ENCODE measurements at places on chromosomes 1 and 21.

DNA sequence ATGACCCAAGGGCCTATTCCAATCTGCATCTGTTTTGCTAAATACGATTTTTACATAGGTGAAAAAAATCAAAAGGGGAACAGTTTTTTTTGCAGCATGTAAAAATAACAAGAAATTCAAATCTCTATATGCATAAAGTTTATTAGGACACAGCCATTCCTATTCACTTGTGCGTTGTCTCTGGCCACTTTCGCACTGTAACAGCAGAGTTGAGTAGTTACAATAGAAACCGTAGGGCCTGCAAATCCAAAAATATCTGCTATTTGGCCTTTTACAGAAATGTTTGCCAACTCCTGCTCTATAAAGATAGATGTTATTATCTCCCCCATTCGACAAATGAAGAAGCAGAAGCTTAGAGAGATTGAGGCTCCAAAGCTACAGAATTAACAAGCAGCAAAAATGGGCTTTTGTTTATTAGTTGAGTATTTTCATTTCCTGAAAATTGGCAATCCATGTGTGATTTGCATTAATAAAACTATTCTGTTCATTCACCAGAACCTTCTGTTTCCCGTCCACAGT lies 5.5 kb downstream of the DYNLT5 start:
- no peak for DNase-seq

DNA sequence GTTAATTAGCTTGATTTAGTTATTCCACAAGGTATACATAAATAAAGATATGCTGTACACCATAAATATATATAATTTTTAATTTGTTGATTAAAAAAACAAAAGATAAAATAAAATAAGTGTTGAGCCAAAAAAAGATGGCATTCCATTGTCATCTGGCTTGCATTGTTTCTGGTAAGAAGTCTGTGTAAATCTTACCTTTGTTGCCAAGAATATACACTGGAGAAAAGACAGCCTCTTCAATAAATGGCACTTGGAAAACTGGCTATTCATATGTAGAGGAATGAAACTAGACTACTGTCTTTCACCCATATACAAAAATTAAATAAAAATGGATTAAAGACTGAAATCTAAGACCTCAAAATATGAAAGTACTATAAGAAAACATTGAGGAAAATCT lies 196.5 kb downstream of the IER5 start:
- DNase-seq, result no peak

DNA sequence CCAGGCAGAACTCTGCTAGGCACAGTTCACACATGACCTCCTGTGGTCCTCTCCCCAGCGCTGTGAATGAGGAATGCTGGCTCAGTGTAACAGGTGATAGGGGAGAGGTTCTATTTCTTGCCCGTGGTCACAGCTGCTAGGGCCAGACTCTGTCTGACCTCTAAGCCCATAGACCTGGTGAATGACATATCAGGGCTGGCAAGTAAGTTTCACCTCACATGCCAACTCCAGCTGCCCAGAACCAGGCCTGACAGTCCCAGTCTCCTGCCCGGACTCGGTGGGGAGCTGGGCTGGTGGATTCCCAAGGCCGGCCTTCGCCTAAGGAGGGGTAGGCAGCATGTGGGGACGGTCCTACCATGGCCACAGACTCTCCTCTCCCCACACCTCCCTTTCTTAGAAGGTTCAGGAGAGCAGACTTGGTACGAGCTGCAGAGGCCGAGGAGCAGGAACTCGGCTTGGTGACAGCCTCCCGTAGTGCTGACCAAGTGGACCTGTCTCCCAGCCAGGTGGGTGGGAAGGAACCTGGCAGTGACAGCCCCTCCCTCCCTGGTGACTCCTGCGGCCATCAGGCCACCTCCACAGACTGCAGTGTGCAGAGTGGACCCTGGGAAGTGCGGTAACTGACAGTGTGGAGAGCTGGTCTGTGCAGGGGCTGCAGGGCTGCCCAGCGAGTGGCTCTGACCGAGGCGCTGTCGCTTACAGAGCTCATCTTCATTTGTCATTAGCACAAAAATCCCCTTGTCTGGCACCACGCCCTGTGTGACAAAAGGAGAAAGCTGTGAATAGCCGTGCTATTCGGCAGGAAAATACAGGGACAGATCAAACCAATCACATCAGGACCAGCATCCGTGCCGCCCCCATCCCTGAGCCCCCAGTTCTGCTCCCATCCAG lies 74.6 kb downstream of the SCCPDH start:
- DNase-seq, result no peak

DNA sequence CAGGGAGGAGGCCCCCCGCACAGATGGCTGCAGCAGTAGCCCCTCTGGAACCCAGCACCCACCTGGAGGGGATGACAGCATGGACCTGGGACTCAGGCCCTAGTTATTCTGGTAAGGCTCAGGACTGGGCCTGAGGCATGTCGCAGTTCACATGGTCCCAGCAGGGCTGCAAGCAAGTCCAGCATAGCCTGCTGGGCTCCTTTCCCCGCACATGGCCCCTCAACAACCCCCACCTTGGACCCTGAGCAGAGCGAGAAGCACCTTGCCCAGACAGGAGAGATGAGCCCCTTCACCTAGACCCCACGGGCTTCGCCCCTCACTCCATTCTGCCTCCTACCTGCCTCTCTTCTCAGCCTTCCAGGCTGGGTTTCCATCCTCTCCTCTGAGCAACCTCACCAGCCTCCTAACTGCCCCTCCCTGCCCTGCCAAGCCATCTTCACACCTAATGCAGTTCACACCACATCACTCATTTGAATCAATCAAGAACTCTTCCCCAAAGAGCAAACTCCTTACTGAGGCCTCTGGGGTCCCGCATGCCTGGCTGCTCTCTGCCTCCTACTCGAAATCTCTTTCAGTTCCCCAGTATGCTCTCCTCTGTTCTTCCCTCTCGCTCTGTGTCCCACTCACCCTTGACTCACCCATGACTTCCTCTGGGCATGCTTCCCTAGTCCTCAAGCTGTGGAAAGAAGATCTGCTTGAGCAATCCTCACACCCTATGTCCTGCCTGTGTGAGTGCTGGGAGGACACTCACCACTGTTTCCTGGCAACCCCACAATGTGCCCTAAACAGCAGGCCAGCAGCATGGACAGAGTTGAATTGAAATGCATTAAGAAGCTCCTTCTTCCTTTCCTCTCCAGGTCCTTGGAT lies 9.4 kb upstream of the THEMIS2 start:
- DNase-seq, result no peak

- no peak for DNase-seq
Observed at GRCh38 chr1:161019751-161020495, 1.0 kb downstream of the F11R start.

- no peak for DNase-seq
Observed at GRCh38 chr1:157403203-157403602, 149.1 kb downstream of the FCRL5 start.

DNA sequence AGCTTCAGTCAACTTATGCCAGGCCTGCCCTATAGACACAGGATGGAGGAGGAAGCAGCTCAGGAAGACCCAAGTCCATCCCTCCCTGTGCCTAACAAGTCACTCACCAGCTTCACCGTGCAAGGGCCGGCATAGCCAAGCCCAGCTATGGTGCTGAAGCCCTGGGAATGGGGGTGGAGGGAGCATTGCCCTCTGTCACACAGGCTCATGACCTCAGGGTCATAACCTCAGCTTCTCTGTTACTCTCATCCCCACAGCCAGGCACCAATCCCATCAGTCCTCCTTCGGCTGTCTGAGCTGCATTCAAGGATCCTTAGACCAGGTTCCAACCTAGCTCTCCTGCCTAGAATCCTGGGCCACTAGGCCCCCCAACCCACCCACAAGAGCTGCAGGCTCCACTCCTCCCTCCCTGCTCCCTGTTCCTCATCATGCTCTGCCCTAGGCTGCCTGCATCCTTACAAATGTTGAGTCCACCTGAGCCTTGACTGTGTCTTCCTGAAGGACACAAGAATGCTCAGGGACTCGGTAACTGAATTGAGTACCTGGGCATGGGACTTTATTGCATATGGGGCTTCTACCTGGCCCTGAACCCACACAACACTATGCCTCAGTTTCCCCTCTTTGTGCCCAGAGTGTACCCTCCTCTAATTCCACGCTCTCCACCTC lies 1.7 kb downstream of the CD244 start:
- no peak for DNase-seq

DNA sequence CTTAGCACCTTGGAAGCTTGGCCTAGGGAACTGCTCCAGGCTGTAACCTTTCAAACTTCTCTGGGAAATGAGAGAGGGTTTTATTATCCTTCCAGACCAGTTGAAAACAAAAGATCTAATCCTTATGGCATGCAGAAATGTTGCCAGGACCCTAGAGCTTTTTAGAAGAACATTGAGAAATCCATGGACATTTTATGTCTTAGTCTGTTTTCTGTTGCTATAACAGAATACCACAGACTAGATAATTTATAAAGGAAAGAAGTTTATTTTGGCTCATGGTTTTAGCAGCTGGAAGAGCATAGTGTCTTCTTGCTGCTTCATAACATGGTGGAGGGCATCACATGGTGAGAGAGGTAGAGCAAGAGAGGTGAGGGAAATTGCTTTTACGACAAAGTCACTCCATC lies 25.8 kb downstream of the OSBPL9 start:
- DNase-seq, result no peak

Measured in activated T-helper 1 cell treated with anti-CD3 and anti-CD28 coated beads, Interleukin-2, amount 50 U/mL, for 16 hours (primary cell).